ENCODE measurements at places on chromosomes 5 and 9.

DNA sequence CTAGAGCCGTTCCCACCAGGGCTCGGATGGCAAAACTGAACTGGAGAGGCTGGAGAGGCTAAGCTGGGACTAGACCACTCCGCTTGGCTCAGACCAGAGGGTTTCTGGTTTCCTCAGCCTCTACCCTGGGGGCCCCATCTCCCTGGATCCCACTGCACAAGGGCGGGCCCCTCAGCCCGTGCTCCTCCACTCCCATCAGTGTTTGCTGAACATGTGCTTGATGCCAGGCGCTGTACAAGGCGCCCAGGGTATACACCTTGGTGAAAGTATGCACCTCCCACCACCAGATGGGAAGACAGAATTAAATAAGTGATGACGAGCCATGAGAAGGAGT is 18.0 kb downstream of the GPX3 start:
- no peak for DNase-seq

- DNase-seq = no peak
These were observed 113.3 kb upstream of the LHFPL2 start for GRCh38 chr5:78761840-78762239.

DNA sequence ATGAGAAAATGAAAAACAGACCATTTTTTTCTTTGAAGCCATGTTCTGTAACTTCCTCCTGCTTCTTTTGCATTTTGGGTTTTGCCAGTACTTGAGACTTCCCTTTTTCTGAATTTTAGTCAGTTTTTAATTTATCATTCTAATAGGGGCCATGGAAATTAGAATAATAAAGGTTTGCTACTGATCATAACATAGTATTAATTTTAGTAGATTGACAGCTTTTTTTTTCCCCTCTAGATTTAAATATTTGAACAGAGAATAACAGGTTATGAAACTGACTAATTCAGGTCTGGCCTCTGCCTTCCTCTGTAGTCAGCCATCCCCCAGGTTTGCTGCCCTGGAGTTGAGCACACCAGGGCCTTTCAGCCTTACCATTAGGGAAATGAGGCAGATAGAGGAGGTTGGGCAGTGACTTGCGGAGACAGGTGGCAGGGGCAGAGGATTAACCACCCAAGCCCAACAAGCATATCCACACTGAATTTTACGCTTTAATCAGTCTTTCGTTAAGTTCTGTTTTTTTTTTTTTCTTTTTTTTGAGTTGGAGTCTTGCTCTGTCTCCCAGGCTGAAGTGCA is 80.1 kb upstream of the TNFAIP8 start:
- no peak for DNase-seq

GRCh38 chr5:87369431-87369830 is 43.3 kb downstream of the CCNH start:
- no peak for DNase-seq

DNA sequence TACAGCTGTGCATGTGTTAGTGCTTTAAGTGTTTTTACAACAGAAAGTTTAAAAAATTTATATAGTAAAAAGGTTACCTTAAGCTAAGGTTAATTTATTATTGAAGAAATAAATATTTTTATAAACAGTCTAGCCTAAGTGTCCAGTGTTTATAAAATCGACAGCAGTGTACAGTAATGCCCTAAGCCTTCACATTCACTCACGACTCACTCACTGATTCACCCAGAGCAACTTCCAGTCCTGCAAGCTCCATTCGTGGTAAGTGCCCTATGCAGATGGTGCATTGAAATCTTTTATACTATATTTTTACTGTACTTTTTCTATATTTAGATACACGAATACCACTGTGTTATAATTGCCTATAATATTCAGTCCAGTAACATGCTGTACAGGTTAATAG is 159.1 kb downstream of the ROR2 start:
- no peak for DNase-seq

DNA sequence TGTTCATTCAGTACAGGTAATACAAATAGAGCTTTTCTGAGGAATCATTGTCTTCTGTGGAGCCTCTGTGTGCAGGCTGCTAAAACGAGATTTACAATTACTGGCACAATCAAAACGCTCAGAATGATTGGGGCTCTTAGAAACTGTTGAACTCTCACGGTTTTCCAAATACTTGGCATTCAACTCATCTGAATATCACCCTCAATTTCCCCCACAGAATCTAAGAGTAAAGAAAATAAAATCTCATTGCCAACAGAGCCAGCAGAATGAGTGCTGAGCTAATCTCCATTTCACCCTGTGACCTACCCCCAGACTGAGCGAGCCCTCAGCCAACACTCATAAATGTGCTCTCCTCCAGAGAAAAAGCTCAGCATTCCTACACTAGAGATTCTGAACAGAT is 35.3 kb upstream of the TMED7 start:
- no peak for DNase-seq

- DNase-seq = no peak
These were observed 64.6 kb upstream of the SHISAL2B start for GRCh38 chr5:64625678-64626077.

GRCh38 chr5:67416133-67416937 is 219.7 kb upstream of the CD180 start:
- DNase-seq = peak; percentile 31

DNA sequence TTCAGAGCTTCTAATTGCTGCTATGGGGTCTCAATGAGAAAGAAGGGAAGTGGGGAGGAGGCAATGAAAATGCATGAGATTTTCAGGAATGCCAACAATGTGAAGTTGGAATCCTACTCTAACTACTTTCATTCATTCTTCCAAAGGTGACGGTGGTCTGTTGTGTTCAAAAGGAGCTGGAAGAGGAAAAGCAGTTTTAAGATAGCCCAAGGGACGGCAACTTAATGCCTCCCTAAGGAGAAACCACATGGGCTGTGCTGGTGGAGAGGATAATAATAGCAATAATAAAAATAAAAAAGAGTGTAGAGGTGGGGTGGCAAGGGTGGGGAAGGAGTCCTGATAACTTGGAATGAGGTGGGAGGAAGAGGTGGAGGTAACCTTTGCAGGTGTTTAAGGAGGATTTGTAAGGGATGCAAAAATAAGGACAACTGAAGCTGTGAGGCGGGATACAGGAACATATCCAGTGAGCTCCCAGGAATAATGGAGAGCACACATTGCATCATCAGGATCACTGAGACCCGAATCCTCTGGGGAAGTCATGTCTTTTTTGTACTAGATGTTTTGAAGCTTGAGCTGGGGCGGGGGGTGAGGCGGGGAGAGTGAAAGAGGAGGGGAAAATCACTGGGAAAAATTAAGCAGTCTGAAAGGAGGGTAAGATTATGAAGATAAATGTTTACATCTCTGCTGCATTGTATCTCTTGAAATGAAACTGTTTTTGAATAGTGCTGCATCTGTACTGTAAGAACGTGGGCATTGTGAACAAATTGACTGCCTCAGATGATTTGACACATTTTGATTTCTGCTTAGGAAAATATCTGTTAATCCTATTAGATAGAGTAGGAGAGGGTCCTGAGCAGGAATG is 120.1 kb upstream of the TMEM161B start:
- peak; percentile 51 for DNase-seq

- DNase-seq = no peak
These were observed 438 bp downstream of the NSUN2 start for GRCh38 chr5:6632324-6632887.

DNA sequence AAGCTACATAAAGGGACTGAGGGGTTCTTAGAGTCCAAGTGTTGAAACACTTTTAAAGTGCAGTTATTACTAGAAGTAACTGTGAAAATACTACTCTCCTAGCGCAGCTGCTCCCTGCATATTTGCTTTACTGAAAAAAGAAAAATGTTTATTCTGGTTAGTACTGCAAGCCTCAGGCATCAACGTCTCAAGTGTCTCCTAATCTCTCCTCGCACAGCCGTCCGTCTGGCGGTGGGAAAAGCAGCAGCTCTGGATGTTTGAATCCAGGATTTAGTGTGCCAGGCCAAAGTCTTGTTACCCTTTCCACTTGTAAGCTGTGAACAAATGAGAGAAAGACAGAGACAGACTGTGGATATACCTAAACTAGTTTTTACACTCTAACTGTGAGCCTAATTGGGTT is 31.1 kb downstream of the RORB start:
- DNase-seq = no peak

- no peak for DNase-seq
These were observed 176.7 kb upstream of the RAD23B start for GRCh38 chr9:107106416-107106815.

GRCh38 chr5:138243794-138244193 is 30.6 kb downstream of the GFRA3 start:
- peak; percentile 82 for DNase-seq

- no peak for DNase-seq
These were observed 356.1 kb upstream of the DMAC1 start for GRCh38 chr9:8155706-8156105.

DNA sequence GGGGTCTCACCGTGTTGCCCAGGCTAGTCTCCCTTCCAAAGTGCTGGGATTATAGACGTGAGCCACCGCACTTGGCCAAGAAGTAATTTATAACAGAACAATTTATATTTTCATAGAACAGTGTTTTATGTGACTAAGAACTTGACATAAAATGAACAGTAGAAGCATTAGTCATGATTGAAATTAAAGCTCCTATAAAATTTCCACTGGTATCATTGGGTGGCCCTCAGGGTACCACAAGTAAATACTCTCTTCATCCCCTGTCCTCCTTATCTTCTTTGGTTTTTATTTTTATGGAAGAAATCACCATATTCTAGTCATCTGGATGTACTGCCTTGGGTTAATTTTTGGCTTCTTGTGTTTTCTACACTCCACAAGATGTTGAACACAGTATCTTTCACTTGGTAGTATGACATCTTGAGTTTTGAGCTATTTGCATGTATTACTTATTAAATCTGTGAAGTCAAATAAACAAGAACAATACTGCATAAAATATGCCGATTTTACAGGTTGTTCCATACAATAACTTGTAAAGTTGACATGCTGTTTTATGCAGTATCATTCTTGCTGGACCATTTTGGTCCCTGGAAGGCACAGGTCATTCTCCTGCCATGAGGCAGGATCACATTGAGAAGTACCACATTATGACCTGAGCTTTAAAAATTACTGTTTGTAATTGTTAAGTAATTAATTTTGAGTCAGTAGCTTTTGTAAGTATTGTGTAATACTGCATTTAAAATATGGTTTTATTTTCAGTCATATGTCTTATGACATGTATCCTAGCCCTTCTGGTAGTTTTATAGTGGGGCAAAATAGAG is 24.4 kb downstream of the LMNB1 start:
- DNase-seq = no peak

GRCh38 chr5:1807451-1808185 is 6.4 kb downstream of the NDUFS6 start:
- DNase-seq = no peak

DNA sequence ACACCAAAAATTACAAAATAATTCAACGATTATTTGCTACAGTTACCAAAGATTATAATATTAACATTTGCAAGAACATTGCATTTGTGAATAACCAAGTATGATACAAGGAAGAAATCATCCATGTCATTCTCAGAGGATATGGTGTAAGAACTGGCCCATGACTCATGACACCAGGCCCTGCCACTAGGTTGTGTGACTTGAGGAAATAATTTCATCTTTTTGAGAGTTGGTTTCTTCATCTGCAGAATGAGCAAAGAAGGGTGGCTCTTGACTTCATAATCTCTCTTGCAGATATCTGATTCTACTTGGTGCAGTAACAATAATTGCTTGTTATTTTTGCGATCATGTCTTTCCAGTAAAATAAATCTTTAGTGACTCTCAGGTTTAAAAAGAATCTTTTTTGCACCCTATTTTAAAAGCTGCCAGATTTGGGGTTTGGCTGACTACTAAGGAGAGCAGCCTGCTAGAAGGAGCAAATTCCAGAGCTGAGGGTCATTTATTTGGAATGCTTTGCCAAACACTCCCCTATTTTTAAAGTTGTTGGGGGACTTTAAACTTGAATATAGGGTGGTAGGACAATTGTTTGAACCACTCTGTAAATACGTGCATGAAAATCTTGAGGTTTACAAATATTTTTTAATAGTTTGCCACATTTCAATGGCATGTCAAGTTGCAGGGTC is 23.5 kb downstream of the ITGA1 start:
- DNase-seq = no peak

- no peak for DNase-seq
These were observed 183.9 kb downstream of the AUH start for GRCh38 chr9:91177661-91178280.

GRCh38 chr5:111726986-111727385 is 30.0 kb downstream of the NREP start:
- no peak for DNase-seq

GRCh38 chr5:116046261-116046660 is 14.0 kb downstream of the ARL14EPL start:
- no peak for DNase-seq

- DNase-seq = no peak
These were observed 341.4 kb downstream of the ARHGEF28 start for GRCh38 chr5:73967347-73967746.

- no peak for DNase-seq
These were observed 58.6 kb upstream of the LMNB1 start for GRCh38 chr5:126718236-126718868.

DNA sequence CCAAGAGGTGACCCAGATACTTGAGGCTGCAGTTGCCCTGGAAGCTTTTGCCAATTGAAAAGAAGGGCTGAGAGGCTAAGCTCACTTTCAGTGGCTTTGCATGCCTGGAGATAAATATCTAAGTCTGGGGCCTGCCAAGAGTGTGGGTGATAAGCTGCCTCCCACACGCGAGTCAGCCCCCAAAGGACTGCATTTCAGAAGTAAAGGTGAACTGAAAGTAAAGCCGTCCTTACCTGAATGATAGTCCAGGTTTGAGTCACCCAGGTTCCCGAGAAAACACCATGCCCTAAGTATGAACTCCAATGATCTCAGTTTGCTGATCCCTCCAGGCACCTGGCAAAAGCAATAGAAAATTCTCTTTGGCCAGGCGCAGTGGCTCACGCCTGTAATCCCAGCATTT is 22.5 kb upstream of the N4BP3 start:
- DNase-seq = no peak

- no peak for DNase-seq
These were observed 539.3 kb downstream of the PDE4D start for GRCh38 chr5:59354274-59354673.

GRCh38 chr5:55853818-55854217 is 2.7 kb downstream of the IL31RA start:
- DNase-seq = no peak

GRCh38 chr5:93604644-93605515 is 21.9 kb downstream of the NR2F1 start:
- DNase-seq = no peak

GRCh38 chr9:71608021-71608420 is 160.3 kb downstream of the CEMIP2 start:
- no peak for DNase-seq

DNA sequence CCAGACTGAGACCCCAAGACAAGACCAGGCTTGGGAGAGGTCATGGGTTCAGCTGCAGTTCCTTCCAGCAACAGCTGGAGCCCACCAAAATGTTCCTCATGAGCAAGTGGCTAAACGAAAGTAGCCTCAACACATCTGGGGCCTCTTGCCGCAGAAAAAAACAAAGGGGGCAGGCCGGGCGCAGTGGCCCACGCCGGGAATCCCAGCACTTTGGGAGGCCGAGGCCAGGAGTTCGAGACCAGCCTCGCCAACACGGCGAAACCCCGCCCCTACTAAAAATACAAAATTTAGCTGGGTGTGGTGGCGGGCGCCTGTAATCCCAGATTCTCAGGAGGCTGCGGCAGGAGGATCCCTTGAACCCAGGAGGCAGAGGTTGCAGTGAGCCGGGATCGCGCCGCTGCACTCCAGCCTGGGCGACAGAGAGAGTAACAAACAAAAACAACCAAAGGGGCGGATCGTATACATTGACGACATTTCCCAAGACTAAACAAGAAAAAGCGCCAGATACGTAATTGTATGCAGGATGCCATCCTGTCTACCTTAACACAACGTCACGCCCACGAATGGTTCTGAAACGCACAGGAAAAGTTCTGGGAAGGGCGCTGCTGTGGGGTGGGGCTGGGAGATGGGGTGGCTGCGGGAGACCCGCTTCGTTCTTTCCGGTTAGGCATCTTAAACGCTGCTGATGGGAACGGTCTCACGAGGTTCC is 1.7 kb downstream of the INPP5E start:
- DNase-seq = peak; percentile 11

Data from COLO829 (cell line).